ENCODE measurements at places on chromosomes 12 and 14.

DNA sequence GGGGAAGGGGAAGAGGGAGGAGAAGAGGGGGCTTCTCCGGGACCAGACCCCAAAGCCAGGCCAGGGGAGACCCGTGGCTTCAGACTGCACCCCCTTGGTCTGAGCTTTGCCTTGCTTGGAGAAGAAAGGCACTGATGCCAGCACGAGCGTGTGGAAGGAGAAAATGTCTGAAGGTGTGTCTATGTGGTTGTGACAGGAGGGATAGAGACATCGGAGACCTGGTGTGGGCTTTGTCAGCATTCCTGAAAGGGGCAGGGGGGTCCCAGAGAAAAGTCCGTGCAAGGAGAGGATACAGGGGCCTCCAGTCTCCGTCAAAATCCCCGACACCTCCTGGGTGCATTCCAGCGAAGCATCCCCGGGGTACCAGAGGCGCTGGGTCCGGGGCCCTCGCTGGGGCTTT lies 139.0 kb upstream of the LHX5 start:
- no peak for DNase-seq

GRCh38 chr12:89919241-89919906 lies 210.7 kb upstream of the ATP2B1 start:
- no peak for DNase-seq

GRCh38 chr12:53047221-53048032 lies 2.4 kb upstream of the TNS2 start:
- no peak for DNase-seq

DNA sequence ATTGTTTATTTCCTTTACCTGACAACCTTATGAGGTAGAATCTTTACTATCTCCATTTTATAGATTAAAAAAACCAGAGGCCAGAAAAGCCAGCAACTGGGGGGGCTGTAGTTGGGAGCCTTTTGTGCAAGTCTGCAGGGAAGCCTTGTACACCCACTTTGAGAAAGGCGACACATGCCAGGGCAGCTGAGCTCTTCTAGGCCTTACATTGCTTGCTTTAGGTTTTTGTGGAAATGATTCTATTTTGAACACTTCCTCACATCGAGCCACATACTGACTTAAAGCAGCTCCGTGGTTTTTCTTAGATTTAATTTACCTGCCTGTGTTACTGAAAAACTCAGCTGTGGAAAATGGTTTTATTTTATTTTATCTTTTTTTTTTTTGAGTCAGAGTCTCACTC lies 34.6 kb downstream of the EP400 start:
- DNase-seq: no peak

DNA sequence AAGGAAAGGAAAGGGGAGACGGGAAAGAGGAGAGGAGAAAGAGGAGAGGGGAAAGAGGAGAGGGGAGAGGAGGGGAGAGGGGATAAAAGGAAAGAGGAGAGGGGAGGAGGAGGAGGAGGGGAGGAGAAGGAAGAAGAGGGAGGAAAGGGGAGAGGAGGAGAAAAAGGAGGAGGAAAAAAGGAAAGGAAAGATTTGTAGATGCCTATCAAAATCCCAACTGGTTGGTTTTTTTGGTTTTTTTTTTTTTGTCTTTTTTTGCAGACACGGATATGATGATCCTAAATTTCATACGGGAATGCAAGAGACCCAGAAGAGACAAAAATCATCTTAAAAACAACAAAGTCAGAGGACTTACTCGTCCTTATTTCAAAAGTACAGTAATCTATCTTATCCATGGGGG lies 19.4 kb downstream of the ANGEL1 start:
- no peak for DNase-seq

DNA sequence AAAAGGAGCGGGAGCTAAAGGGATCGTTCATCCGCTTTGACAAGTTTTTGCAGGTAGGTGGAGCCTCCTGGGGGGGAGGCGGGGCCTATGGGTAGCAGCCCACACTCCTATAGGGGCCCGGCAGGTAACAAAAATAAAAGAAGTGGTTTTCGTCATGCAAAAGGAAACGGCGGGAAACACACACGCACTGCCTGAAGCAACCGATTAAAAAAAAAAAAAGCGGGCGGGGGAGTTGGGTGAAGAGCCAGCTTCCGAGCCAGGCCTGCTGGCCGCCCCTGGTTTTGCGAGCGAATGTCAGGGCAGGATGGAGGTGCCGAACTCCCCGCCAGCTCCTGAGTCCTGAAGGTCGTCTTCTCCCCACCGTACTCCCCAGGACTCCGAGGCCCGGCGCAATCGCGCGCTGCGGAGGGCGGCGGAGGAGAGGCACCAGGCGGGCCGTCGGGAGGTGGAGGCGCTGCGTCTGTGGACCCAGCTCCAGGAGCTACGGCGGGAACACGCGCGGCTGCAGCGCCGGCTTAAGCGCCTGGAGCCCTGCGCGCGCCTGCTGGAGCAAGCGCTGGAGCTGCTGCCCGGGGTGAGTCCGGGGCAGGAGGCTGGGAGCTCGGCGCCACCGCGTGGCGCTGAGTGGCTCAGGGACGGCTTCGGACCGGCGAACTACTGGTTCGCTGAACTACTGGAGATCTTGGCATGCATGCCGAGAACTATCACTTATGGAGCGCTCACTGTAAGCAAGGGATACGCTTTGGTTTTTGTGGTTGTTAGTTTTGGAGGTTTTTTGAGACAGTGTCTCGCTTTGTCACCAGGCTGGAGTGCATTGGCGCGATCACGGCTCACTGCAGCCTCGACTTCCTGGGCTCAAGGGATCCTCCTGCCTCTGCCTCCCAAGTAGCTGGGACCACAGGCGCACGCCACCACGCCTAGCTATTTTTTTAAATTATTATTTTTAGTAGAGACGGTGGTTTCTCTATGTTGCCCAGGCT lies 3.6 kb downstream of the CFAP73 start:
- no peak for DNase-seq

DNA sequence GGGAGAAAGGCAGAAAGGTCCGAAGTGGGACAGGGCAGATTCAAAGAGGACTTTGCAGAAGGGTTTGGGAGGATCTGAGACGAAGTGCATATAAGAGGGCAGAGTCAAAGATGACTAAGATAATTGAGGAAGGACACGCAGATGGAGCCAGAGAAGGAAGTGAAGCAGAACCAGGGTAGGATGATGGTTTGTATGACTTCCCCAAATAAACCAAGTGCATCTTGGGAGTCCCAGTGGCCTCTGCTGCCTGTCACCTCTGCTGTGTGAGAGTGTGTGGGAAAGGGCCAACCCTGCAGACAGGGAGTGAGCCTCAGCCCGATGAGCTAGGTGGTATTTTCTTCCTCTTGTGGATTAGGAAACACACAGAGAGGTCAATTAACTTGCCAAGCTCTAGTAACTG lies 36.8 kb downstream of the FLVCR2 start:
- DNase-seq: no peak

DNA sequence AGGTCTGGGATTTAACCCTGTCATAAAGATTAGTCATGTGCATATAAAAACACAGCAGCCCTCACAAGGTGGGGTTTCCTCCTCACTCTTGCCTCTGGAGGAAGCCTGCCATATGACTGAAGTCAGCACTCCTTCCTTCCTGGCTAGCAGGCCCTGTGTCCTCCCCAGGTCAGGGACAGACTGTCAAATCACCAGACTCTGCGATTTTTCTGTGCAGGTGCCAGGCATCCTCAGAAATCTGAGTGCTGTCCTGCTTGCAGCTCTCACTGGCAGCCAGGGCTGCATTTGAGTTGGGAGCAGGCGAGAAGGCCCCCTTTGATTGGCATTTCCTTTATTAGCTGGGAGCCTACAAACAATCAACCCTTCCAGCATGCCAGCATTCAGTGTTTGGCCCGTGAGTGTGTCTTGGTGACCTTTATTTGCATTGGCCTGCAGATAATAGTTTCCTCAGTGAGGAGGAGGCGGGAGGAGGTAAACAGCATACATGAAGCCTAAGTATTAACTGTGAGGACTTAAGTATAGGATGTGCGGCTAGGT lies 183.8 kb upstream of the ARHGAP5 start:
- no peak for DNase-seq

GRCh38 chr14:60970146-60970545 lies 10.7 kb downstream of the TRMT5 start:
- DNase-seq: no peak

DNA sequence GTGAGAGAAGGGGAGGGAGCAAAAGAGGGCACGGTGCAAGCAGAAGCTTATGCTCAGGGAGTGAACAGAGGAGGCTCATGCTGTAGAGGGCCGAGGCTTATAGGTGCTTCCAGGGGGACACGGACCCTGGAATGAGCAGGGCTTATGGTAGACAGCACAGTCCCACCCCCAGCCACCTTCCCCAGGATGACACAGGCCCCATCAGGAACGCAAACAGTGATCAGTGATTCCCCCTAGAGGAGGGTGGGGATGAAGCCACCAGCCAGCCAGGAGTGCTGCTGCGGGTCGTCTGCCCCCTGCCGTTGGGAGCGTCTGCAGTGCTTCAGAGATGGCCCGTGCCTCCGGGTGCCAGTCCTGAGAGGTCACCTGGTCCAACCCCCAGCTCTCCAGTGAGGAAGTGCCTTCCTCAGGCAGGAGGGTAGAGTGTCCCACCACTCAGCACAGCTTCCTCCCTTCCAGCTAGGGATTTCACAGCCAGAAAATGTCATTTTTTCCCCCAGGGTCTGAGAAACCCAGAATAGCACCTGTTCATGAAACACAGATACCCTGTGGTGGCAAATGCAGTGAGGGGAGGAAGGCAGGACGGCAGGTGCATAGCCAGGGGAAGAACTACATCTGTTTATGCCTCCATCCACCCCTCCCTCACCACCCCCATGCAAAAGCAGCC lies 60.7 kb downstream of the SLC6A12 start:
- no peak for DNase-seq

GRCh38 chr12:31929027-31929526 lies 30.1 kb upstream of the RESF1 start:
- DNase-seq: no peak

DNA sequence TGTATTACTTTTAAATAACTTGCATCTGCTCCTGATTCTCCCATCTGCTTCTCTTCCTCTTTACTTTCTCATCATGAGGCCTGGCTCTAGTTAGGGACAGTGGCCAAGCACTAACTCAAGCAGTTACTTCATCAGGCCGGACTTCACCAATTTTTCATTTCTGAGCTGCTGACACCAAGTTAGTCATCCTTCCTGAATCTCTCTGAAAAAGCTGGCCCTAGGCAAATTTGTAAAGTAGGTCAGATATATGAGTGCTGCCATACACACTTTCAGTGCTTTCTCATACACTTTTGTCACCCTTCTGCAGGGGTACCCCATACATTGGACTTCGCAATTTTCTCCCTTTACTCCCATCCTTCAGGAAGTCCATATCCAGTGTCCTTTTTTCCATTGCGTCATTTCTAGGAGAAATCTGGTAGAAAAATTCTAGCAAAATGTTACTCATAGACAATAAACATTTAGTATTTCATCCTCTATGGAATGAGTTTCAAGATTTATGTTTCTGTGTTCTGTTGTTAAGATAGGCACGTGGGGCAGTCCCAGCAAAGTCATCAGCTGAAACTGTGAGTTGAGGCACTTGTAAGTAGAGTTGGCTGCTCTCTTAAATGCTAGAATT lies 276.8 kb upstream of the TMPO start:
- no peak for DNase-seq

DNA sequence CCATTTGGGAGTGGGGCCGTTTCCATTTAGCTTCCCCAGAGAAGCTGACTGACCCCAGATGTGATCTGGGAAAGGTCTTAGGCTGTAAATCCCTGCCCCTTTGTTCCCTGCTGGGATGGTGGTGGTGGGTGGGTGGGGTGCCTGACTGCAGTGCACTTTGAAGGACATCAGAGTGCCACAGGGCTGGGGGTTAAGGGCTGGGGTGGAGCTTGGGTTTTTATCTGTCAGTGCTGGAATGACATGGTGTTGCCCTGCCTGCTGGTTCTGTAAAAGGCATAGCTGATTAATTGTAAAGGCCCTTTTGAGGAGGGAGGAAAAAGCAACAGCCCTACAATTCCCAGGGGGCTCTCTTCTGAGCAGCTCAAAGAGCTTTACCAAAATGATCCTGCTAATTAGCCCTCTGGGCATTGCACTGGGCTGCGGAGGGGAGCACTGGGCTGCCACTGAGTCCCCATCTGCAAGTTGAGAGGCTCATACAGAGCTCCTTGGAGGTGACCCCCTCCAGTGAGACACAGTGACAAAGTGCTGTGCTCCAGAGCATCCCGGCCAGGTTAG lies 21.1 kb downstream of the PLEKHG3 start:
- DNase-seq: no peak

DNA sequence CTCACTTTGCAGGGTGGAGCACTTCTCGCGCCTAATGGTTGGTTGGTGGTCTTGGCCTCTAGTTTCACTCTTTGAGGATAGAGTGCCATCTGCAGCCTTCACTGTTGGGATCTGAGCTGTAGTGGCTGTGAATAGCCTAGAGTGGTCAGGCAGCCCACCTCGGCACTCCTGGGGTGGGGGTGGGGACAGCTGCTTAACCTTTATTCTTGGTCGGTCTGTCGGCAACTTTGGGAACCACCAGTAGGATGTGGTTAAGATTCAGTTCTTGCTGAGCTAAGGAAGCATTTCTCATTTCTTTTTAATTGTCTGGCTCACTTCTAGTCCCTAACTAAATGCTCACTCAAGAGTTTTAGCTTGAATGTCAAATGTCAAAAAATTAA lies 21.1 kb downstream of the TMBIM6 start:
- no peak for DNase-seq

DNA sequence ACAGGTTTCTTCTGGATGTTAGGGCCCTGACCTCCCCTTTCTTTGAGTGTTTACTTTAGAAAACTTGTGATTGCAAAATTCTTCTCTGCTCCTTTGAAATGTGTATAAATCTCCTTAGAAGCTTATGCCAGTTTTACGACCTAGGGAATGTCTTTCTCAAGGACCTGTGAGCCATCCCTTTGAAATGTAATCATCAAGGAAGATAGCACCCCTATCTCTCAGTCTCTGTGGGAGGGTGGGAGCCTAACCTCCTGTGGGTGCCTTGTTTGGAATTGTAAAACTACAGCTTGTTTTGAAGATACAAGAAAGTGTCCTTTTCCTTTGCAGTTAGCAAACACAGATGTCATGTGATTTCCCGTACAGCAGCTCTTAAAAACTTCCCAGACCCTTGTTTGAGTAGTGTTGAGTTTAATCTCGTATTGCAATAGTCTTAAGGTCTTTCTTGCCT lies 3.3 kb downstream of the OR10AD1 start:
- DNase-seq: no peak

- DNase-seq: no peak
Measured at GRCh38 chr12:124520265-124520701, 47.1 kb downstream of the NCOR2 start.

GRCh38 chr12:119447126-119447525 lies 112.6 kb downstream of the CCDC60 start:
- no peak for DNase-seq

DNA sequence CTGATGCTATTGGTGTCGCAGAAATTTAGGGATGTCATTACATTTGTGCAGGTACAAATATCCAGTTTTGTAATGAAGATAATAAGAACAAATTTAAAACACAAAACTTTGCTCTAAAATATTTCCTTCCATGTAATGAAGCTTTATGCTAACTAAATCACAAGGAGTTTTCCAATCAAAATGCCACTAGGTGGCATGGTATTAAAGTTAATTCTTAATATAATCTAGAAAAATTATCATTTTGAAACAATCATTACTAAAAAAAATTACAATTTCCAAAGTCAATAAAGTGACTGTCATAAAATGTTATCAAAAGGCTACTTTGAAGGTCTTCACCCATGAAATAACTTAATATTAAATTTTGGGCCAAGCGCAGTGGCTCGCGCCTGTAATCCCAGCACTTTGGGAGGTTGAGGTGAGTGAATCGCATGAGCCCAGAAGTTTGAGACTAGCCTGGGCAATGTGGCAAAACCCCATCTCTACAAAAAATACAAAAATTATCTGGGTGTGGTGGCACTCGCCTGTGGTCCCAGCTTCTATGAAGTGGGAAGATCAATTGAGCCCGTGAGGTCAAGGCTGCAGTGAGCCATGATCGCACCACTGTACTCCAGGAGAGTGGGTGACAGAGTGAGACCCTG lies 77.4 kb downstream of the KIF21A start:
- no peak for DNase-seq

GRCh38 chr12:67299526-67299925 lies 30.4 kb downstream of the CAND1 start:
- DNase-seq: no peak
